ENCODE measurements at places on chromosomes 2 and 18. TPM values are rescaled to one million over a fixed set of nuclear protein-coding genes. Genes with fewer than 3 reads are reported as not detected.

DNA sequence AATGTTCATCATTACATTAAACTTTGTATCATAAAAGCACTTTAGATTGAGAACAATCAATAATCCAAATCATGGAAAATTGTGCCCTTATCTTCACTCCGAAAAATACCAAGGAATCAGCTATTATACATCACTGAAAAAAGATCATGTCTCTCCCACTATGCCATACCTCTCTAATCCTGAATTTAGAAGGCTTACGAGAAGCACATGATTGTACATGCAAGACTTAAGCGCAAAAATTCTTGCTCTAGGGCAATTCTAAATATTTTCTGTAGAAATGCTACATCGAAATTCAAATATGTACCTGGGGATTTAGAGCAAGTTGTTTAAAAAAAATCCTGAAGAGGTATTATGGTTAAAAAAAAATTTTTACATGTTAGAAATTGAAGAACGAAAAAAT lies 1.3 kb downstream of the CYTIP start:
- DNase-seq: no peak

DNA sequence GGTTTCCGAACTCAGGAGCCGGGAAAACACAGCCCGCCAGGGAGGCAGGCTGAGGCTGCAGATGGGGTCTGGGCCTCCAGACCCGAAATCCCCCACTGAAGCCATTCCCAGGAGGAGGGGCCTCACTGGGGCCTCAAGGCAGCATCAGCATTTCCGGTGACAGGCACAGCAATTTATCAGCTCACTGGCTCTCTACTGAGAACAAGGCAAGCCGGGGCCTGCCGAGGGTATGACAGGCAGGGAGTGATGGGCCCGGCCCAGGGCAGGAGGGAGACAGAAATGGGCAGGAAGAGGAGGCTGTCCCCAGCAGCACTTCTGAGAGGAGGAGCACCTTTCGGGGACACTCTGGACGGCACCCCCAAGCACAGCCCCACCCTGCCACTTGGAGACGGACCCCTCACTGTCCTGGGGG lies 12.5 kb downstream of the SDC1 start:
- no peak for DNase-seq

GRCh38 chr18:39460136-39460535 lies 1894.5 kb upstream of the CELF4 start:
- no peak for DNase-seq

- DNase-seq: no peak
Measured at GRCh38 chr2:14642499-14642898, 10.0 kb downstream of the LRATD1 start.

GRCh38 chr2:176637486-176638166 lies 368.4 kb downstream of the MTX2 start:
- no peak for DNase-seq

DNA sequence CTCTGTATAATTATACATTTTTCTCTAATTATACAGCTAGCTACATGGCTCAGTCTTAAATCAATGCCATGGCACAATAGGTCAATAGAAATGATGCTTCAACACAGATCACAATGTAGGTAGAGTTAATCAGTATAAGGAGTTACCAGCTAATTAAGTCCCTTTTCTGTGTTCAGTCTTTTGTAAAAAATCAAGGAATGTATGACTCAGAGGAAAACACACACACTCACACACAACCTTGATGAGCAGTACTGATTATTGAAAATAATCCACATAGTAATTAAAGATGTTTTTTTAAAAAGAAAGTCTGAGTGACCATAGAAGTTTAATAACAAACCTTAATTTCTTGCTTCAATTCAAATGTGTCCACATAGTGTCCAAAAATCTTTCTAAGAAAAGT lies 691.3 kb downstream of the LRP1B start:
- DNase-seq: no peak

GRCh38 chr18:53947092-53947640 lies 277.3 kb downstream of the MBD2 start:
- DNase-seq: no peak

- no peak for DNase-seq
Measured at GRCh38 chr2:222433332-222434173, 9.2 kb downstream of the SGPP2 start.

- DNase-seq: no peak
Measured at GRCh38 chr2:106104332-106105062, 89.6 kb downstream of the UXS1 start.

DNA sequence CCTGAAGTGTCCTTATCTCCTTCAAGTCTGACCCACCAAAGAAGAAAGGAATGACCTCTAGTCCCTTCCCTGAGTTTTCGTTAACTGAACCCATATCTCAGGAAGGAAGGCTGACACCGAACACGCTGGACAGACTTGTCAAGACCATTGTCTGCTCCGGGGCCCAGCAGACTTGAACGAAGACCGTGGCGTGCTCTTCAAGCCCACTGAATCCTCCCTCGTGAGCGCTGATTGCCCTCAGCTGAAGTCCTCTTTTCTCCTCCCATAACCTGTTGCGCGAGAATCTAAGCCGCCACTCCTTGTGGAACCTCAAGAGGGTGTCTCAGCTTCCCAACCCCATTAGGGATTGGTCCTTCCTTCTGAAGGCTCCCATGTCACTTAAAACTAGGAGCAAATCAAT lies 634 bp upstream of the CNDP1 start:
- DNase-seq: no peak

- DNase-seq: no peak
Measured at GRCh38 chr2:120218181-120218580, 5.0 kb downstream of the TMEM185B start.

- no peak for DNase-seq
Measured at GRCh38 chr2:120133572-120134244, 89.5 kb downstream of the TMEM185B start.

DNA sequence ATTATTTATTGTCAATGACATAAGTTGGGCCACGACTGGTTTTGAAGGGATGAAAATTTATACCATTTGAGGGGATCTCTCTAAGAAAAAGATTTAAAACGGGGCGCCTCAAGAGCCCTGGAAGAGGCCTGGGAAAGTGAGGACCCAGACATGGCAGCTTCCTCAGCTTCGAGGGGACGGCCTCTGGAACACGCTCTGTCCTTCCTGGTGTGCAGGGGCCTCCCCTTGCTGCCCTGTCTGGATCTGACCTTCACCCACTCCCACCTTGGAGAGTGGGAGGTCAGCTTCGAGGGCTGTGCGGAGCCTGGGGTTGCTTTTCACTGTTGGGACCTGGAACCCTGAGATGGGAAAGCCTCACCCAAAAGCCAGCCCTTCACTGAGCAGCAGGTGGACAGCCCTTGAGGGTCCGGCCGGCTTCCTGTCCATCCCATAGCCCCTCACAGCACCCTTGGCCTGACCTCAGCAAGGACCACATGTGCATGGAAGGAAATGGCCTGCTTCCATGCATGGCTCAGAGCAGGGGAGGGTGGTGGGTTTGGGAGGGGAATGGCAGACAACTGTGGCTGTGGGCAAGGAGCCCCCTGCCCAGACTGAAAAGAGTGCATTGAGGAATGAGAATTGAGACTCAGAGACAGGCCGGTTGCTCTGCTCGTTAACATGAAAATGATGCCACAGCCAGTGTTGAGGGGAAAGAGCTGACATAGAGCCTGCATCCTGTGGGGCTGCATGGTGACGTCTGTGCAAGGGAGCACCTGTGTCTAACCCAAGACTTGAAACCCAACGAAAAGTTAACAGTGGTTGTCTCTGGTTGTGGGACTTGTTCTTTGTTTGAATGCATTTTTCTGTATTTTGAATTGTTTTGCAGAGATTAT lies 16.3 kb downstream of the FBLN7 start:
- DNase-seq: no peak

DNA sequence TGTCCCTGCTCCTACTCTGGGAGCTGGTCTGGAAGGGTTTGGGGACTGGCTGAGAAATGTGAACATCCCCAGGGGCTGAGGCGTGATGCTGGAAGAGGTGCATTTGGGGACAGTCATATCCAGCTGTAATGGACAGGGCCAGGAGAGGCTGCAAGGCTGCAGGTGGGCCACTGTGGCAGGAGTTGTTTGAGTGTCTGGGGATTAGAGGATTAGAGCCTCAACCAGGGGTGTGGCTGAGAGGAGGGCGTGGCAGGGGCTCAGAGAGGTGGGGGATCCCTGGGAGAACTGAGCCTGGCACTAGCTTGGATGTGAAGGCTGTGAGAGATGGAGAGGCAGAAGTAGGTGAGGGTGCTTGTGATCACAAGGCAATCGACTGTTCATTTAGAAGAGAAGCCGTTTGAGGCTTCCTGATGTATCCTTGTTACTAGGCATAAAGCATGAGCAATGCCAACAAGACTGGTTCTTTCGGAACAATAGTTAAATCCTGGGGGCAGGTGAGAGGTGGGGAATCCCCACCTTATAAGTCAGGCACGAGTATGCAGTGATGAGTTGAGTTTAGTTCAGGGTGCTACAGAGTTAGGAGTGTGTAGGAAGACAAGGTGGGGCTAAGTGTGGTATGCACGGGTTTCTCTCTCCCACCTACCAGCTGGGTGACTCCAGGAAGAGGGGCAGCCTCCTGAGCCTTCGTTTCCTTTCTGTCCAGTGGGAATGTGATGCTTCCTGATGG lies 31.9 kb downstream of the SH3RF3 start:
- DNase-seq: no peak

- DNase-seq: no peak
Measured at GRCh38 chr2:72350852-72351251, 203.2 kb upstream of the CYP26B1 start.

DNA sequence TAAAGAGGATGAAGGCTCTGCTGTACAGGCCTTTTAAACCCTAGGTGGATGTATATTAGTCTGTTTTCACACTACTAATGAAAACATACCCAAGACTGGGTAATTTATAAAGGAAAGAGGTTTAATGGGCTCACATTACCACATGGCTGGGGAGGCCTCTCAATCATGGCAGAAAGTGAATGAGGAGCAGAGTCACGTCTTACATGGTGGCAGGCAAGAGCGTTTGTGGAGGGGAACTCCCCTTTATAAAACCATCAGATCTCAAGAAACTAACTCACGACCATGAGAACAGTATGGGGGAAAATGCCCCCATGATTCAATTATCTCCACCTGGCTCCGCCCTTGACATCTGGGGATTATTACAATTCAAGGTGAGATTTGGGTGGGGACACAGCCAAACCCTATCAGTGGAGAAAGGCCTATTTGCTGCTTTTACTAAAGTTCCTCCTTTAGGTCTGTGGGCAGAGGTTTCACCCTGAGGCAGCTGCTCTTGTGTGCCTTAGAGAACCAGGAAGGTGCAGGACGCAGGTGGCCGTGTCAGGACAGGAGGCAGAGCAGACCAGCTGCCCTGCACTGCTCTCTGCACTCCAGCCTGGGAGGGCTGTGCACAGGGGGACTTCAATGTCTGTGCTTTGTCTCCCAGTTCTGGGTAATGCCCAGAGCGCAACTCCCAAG lies 178.8 kb upstream of the HDAC4 start:
- DNase-seq: peak; percentile 6

GRCh38 chr2:70937866-70938585 lies 2.3 kb downstream of the ATP6V1B1 start:
- no peak for DNase-seq

- DNase-seq: no peak
Measured at GRCh38 chr2:33153008-33153407, 206.3 kb downstream of the LTBP1 start.

GRCh38 chr18:39464006-39464405 lies 1898.4 kb upstream of the CELF4 start:
- no peak for DNase-seq

- DNase-seq: no peak
Measured at GRCh38 chr2:10495988-10496313, 47.8 kb upstream of the ODC1 start.

- DNase-seq: no peak
Measured at GRCh38 chr2:39642051-39642718, 23.5 kb upstream of the TMEM178A start.

DNA sequence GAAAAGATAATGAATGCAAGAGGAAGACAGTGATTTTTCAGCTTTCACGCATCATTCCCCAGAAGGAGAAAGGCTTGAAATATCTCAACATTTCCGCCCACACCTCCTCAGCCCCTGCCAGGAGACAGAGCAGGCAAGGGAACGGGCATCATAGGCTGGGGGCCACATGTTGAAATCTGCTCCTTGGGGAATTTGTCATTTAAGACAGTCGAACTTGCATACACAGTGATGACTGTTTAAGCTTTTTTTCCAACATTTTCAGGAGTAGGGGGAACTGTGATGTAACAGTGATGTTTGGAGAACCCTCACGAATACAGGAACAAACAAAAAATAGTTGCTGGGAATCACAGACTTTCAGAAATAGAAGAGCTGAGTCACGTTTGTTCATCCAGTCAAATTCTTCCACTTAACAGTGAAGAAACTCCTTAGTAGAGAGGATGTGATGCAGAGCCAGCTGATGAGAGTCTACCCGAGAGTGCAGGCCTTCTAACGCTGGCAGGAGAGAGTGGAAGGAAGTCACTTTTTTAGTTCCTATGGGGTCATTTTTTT lies 266.8 kb downstream of the ALPK2 start:
- peak; percentile 46 for DNase-seq

DNA sequence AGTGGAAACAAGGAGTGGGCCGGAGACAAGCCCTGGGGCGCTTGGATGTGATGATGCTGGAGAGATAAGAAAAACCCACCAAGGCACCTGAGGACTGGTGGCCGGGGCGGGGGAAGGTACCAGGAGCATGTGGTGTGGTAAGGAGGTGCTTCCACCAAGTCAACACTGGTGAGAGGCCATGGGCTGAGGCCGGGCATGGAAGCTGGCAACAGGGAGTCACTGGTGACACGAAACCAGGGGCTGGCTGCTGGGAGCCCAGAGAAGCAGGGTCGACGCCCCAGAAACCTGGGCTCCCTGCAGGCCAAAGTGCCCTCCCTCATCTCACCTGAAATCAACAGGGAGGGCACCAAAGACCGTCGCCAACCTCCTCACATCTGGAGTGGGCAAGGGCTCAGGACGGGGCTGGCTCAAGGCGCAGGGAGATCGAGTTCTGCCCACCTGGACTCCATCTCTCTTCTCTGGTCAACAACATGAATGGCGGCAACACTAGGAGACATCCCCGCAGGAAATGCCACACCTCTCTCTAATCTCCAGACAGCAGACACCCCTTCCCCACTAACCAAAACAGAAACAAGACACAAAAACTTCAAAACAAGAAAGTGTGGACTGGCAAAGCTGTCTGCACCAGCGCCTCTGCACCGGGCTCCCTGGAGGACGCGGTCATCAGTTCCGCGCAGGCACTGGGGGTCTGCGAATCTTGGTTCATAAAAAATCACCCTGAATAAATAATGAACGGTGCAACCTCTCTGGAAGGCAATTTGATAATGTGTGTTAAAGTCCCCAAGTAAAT lies 185.5 kb downstream of the HDAC4 start:
- DNase-seq: no peak

GREB1L gene
- 21.0 TPM for total RNA-seq

PID1 gene
- total RNA-seq: 98.7 TPM

MOGAT1 gene
- 2.4 TPM for total RNA-seq

MC5R gene
- total RNA-seq: not detected

HDAC4 gene
- 63.5 TPM for total RNA-seq

EFEMP1 gene
- total RNA-seq: 225 TPM

TMEM37 gene
- total RNA-seq: 25.2 TPM

ACVR1C gene
- 12.5 TPM for total RNA-seq

ARHGEF4 gene
- 18.0 TPM for total RNA-seq

GPBAR1 gene
- total RNA-seq: 74.0 TPM

GRP gene
- total RNA-seq: not detected

RUFY4 gene
- total RNA-seq: 0.60 TPM

All from omental fat pad (tissue), 4 donors.